ENCODE measurements at places on chromosomes 2 and 18.

DNA sequence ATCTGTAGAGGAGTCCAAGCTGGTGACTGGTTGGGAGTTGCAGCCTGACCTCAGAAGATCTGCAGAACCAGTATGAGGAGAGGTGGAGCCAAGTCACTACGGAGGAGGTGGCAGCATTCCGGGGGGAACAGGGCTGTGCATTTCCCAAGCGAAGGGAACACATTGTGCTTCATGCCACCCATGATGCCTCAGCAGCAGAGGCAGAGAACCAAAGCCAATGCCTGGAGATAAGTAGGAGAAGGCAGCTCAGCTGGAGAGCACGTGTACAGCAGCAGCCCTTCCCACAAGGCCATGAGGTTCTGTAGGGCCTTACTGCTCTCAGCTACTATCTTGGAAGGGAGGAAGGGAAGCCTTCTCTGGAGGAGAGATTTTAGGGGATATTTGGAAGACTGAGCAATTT, 67.2 kb upstream of the LRPPRC start:
- no peak for DNase-seq

DNA sequence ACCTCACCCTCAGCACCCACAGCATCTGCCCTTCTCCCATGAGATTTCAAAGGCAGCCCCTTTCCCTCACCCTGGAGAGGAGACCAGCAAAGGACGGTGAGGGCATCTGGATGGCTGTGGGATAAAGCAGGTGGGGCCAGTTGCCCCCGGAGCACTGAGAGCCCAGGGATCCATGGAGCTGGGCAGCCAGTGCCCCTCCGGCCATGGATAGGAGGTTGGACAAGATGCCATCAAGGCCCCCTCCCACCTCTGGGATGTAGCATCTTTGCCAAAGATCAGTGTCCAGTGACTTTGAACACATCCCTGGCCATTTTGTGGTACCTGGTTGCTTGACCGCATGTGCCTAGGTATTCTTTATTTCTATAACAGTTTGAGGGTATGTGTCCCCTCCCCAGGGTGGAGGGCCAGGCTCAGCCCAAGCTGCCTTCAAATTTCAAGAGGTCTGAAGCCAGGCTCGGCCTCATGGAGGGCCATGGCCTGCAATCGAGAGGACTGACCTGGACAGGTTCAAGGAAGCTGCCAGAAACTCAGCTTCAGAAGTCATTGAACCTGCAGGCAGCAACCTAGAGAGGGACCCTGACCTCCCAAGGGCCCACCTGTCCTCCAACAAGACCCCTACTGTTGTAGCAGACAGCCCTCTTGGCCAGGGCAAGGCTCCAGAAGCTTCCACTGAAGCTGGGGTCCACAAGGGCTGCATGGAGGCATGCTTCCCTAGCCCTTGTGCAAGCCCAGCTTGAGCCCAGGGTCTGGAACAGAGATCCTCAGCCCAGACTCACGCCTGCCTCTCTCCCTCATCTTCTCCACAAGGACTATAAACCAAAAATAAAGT, 55.5 kb upstream of the BIN1 start:
- no peak for DNase-seq

DNA sequence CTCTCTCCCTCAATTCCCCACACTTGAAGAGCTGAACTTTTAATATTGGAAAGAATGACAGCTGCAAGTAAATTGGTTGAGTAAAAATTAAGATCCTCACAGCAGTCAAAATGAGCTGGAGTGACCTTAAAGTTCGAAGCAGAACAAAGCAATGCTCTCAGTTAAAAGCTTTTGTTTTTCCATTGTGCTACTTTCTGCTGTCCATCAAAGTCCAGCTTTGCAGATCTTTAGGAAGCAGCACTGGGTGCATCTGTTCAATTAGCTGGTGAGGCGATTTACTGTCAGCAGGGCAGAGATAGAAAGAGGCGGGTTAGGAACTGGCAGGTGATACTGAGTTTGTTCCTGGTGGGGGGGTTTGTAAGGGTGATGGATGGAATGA, 834.8 kb downstream of the CPS1 start:
- DNase-seq: no peak

GRCh38 chr2:119548516-119549120, 4.4 kb downstream of the CFAP221 start:
- DNase-seq: no peak

DNA sequence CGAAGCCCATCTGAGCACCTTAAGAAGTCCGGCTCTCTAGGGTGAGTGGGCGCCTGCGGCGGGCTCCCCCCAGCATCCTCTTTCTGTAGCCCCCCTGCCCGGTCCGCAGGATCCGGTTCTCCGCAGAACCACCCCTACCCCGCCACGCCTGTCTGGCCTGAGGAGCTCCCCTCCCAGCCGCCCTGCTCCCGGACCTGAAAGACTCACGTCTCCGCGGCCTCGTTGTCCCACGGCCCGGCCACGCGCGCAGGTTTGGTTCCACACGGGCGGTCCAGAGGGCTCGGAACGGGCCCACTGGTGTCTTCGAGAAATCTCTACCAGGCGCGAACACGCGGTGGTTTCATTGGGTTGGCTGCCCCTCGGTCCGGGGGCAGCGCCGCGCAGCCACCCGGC, 237 bp downstream of the SLC39A6 start:
- no peak for DNase-seq

- DNase-seq: no peak
These were observed 57.2 kb upstream of the RNU4ATAC start for GRCh38 chr2:121473512-121473911.

- no peak for DNase-seq
These were observed 127.2 kb upstream of the MAPRE2 start for GRCh38 chr18:34913837-34914661.

GRCh38 chr2:240060977-240061591, 7.8 kb upstream of the OR6B3 start:
- no peak for DNase-seq

- DNase-seq: no peak
These were observed 5.3 kb downstream of the ITM2C start for GRCh38 chr2:230869914-230870543.

DNA sequence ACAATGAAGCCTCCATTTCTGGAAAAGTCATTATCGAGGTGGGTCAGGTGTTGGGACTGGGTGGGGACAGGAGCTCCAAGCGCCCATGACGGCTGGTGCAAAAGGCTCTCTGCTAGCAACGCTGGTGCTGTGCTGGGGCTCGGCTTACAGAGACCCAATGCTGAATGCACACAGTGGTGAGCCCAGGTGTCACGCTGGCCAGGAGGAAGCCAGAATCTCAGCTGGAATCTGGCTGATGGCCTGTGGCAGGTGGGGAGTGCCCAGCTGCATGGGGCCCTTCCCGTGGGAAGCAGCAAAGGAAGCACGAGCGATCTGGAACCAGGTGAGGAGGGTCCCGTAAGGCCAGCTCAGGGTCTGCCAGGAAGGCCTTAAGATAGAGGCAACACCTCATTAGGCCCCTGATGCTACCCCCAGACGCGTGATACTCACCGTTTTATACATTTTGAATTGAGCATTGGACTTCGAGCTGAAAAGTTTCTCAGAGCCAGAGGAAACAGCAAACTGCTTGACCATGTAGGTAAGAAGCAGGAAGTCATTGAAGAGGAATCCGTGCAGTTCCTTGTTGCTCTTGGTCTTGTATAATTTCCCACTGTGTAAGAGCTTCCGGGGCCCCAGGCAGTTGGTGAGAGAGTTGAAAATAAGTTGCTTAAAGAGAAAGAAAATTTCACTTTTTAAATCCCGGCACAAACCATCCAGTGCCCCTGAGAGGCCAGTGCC, 34.7 kb downstream of the FAM228A start:
- DNase-seq: no peak

DNA sequence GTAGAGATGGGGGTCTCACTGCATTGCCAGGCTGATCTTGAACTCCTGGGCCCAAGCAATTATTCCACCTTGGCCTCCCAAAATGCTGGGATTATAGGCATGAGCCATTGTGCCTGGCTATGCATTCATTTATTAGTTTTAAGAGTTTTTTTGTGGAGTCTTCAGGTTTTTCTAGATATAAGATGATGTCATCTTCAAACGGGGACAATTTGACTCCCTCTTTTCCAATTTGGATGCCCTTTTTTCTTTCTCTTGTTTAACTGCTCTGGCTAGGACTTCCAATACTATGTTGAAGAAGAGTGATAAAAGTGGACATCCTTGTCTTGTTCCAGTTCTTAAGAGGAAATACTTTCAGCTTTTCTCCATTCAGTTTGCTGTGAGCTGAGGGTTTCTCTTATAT, 113.7 kb upstream of the PARD3B start:
- no peak for DNase-seq

- DNase-seq: no peak
These were observed 122.5 kb downstream of the FHOD3 start for GRCh38 chr18:36419900-36420531.

DNA sequence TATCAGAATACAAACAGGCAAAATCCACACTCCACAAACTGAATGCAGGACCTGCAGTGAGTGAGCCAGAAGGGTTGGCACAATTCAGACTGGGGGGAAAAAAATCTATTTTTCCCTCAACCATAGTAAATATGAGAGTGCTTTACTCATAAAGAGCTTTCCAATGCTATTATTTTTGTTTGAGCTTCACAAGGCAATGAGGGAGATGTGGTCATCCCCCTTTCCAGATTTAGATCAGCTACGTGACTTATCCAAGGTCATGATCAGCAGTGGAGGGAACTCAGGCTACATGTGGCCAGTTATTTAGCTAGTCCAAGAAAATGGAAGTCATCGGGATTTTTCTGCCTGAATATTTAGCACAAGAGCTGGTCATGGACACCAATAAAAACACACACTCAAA, 120.4 kb upstream of the KLF7 start:
- DNase-seq: no peak

GRCh38 chr2:9790702-9791225, 52.5 kb upstream of the TAF1B start:
- no peak for DNase-seq

DNA sequence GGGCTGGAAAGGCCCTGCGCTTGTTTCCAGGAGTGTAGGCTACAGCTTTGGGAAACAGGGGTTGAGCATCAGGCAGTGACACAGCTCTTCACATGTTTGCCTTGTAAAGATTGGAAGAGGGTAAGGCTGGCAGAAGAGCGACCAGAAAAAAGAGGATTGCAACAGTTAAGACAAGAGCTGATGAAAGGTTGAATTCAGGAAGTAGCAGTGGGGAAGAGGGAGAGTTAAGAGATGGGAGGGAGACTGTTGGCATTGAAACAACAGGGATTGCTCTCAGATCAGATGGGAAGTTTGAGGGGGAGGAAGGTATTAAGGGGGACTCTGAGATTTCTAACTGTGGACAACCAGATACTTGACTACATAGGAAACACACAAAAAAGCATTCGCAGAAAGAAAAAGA, 96.9 kb downstream of the CTAGE1 start:
- no peak for DNase-seq

- DNase-seq: no peak
These were observed 144.5 kb downstream of the BCL11A start for GRCh38 chr2:60408811-60409530.

- DNase-seq: no peak
These were observed 19.4 kb upstream of the ZSWIM2 start for GRCh38 chr2:186868344-186868743.

GRCh38 chr2:17573085-17573803, 32.7 kb downstream of the VSNL1 start:
- DNase-seq: no peak

- no peak for DNase-seq
These were observed 110.0 kb upstream of the ARL4C start for GRCh38 chr2:234606896-234607295.

DNA sequence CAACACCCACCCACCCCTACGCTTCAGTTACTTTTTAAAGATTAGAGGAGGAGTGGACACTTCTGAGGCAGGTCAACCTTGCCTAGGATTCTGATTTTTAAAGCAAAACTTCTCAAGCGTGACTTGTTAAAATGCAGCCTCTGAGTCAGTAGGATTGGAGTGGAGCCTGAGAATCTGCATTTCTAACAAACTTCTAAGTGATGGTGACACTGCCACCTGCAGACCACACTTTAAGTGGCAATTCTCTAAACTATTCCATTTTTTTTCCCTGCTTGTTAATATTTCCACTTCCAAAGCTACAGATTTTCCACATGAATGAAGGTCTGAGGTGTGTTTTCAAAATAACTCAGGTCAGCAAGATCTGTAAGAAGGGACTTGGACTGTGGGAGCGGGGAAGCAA, 171.1 kb upstream of the CCDC150 start:
- no peak for DNase-seq

DNA sequence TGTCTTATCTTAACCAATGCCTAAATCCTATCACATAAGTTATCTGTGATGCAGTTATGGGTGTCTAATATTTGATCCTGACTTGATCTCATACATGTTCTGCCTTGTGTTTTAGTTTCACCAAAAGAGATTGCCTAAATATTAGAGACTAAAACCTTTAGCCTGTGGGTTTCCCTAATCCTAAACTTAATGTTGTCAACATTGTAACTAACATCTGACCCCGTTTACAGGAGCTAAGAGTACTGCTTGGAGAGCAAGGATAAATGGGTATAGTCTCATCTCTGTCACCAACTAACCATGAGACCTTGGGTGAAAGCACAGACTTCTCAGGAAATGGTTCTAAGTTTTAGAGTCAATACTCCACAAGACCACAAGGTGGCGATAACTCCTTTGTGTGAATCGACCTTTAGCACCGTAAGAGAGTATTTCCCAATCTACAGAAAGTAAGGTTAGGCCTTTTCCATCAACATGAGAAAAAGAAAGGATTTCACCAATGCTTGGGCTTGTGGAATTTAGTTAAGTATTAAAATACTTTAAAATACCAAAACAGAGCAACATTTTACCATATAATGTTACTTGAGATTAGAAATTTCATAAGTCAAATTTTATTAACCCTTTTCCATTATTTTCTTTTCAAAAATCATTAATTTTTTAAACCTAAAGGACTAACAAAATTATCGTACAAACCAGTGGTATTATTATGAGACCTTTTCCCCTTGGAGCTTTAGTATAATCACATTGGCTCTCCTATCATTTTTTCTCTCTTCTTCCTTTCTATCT, 60.5 kb downstream of the G6PC2 start:
- DNase-seq: no peak

- no peak for DNase-seq
These were observed 24.3 kb upstream of the ARHGAP25 start for GRCh38 chr2:68710336-68710735.

GRCh38 chr2:200216310-200216709, 90.2 kb upstream of the SPATS2L start:
- DNase-seq: no peak

GRCh38 chr2:199469514-199470360, 12.0 kb upstream of the SATB2 start:
- no peak for DNase-seq

- no peak for DNase-seq
These were observed 82.3 kb upstream of the RND3 start for GRCh38 chr2:150569761-150570160.

Measured in stimulated activated CD4-positive, alpha-beta T cell treated with anti-CD3 and anti-CD28 coated beads, Interleukin-1b, Interleukin-23, amount 100 ng/mL, for 1 hour (primary cell).